NCI-H1436 treated with DMSO at 0.1 percent for 48 hours (cell line): ENCODE measurements at places on chromosomes 1 and 21.

DNA sequence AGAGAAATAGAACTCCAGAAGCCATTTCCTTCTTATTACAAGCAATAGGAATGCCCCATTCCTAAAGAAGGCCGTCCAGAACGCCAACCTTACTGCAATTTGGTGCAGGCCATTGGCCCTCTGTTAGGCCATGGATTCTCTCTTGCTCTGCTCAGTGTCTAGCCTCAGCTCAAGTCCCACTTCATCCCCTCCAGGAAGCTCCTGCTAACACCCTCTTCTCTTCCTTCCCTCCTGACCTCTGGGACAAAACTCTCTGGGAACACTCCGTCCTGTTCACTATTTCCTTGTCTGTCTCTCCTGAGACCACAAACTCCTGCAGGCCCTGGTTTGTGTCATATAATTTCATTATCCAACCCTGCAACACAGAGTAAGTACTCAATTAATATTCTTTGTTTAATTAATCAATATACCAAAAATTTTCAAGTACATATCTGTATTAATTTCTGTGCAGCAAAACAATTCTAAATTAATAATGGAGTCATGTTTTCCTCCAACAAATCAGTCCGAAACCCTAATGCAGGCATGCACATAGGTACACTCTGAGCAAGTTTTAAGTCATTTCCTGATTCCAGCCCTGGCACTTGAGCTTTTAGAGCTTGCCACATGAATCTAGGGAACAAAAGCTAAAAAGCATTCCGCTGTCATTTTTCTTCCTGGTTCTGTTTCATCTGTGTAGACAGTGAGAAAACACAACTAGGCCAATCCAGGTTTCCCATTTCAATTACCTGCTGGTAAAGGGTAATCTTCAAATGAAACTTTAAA is 245.3 kb downstream of the SETD4 start:
- no peak for DNase-seq

DNA sequence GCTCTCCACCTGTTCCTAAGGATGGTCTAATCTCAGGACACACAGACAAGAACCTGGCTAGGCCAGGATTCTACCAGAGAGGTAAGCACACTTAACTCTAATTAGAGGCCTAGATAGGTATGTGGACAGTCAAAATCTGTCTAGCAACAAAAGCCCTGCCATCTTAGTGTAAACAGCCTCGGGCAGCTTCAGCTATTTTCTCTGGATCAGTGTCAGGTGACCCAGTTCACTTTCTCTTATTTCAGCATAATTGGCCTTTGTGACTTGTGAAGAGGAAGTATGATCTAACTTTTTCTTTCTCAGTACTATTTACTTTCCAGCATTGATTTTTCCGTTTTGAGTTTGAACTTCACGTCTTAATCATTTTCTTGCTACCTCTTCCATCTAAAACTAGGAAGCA is 217.7 kb downstream of the CRB1 start:
- no peak for DNase-seq

DNA sequence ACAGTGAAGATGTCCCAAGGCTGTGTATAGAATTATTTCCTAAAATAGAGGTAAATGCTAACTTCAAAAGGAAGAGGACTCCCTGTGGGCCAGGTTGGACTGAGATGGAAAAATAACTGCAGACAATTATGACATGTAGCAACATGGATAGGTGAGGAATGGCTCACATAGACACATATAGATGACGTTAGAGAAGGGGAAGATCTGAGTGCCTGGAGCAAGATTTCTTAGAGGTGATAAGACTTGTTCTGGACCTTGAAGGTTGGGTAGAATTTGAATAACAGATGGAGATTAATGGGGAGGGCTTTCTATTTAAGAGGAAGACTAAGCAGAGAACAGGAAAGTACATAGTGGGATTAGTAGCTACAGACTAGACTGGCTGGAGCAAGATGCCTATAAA is 76.9 kb downstream of the C1orf21 start:
- no peak for DNase-seq

GRCh38 chr21:46159390-46159789 is 4.0 kb upstream of the FTCD start:
- no peak for DNase-seq

- DNase-seq: no peak
Measured at GRCh38 chr21:41479686-41480085, 28.3 kb downstream of the TMPRSS2 start.

GRCh38 chr1:12028957-12029511 is 9.7 kb downstream of the MIIP start:
- no peak for DNase-seq

DNA sequence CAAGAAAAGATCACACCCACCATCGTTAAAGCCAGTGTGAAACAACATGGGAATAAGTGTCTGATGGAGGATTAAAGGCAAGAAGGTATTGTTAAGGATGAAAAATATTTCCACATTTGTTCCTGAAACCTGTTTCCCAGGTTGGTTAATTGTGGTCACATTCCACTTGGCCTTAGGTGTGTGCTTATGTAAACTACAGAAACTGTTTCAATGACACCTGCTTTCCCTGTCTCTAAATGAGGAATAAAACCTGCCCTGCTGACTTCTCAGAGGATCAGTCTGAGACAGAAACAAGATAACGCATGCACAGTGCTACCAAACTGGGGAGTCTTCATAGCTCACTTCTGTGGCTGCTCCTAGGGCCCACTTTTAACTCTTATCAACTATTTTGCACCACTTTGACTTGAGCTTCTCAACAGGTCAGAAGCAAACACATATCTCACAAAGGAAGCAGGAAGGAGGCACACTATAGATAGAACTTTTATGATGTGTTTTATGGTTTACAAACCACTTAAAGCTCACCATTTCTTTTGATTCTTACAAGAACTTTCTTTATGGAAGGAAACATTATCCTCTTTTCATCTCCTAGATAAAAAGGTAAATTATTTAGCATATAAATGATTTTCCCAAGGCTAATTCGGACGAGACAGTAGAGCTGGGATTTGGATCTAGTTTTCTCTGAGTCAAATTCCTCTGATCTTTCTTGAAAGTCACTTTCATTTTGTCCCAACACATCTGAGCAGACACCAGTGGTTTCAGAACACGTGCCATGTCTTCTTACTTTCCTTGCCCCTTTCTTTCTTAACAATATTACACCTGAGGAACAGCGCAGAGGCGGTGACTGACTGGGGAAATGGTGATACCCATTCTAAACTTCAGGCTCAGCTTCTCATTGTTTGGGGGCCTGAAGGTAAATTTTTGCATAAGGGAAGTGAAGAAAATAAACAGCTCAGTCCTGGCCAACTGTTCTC is 33.4 kb downstream of the CYP2J2 start:
- DNase-seq: no peak

DNA sequence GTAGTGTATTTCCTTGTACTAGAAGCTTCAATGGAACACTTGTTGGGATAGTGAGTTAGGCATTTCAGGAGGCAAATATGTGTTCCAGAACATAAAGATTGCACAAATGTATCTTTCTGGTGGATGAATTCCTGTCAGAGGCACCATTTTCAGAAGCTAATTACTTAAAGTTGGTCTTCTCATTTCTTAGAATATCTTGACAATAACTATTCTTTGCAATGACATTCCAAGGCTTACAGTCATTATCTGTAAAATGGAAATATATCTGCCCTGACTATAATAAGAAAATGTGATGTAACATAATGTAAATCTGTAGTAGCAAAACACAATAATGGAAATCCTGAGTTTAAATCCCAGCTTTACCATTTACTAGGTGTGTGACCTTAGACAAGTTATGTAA is 2.7 kb downstream of the VCAM1 start:
- DNase-seq: no peak

DNA sequence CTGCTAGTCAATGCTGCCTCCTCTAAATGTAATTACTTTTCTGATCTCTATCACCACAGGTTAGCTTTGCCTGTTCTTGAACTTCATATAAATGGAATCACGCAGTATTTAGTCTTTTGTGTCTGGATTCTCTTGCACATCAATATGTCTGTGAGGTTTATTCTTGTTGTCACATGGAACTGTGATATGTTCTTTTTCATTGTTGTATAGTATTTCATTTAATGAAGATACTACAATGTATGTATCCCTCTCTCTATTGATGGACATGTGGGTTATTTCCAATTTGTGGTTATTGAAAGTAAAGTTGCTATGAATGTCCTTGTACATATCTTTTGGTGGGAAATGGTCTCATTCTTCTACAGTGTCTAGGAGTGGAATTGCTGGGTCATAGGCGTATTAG is 16.7 kb upstream of the PADI1 start:
- DNase-seq: no peak

GRCh38 chr1:74431531-74431930 is 80.9 kb downstream of the LRRC53 start:
- DNase-seq: no peak

- DNase-seq: no peak
Measured at GRCh38 chr1:155070721-155071569, 7.4 kb downstream of the EFNA4 start.

- DNase-seq: no peak
Measured at GRCh38 chr1:207838156-207839082, 72.5 kb downstream of the CD34 start.

DNA sequence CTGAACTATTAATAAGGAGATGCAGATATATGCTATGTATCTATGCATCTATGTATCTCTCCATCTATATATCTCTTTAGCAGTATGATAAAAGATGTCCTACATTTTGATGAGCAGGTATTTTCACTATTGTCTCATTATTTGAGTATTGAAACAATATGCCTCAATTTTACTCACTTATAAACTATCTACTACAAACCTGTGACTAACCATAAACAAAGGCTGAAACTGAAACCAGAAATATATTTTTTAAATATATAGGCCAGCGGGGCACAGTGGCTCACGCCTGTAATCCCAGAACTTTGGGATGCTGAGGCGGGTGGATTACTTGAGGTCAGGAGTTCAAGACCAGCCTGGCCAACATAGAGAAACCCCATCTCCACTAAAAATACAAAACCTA is 22.0 kb downstream of the EIF4G3 start:
- DNase-seq: no peak

DNA sequence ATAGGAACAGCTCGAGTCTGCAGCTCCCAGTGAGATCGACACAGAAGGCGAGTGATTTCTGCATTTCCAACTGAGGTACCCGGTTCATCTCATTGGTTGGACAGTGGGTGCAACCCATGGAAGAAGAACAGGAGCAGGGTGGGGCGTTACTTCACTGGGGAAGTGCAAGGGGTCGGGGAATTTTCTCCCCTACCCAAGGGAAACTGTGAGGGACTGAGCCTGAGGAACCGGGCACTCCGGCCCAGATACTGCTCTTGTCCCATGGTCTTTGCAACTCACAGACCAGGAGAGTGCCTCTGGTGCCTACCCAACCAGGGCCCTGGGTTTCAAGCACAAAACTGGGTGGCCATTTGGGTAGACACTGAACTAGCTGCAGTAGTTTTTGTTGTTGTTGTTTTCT is 307.1 kb downstream of the AMY1C start:
- DNase-seq: no peak

DNA sequence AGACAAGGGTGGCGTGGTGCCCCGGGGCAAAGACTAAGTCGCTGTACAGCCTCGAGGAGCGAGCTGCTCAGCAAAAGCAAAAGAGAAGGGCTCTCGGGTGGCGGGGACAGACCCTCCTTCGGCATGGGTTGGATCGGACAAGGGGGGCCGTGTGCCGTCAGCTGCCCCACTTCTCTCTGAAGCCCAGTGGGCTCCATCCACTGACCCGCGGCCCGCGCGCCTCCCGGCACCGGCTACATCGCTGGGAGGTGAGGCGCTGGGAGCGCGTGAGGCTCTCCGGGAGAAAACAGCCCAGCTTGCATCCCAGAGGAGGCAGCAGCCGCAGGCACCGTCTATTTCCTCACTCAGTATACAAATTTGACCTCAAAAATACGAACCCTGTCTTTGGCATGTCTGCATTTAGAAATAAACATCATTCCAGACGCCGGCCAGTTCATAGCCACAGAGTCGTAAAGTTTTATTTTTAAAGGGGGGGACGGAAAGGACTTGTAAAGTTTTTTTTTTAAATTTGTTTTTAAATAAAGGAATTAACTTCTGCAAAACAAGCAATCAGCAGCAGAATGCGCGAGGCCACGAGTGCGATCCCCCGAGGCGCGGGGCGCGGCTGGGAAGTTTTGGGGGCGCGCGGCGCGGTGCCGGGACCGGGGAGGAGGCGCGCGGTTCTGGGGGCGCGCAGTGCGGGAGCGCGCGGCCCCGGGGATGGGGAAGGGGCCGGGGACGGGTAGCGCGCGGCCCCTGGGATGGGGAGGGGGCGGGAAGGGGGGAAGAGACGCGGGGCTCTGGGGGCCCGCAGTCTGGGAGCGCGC is 689 bp upstream of the GPR137B start:
- no peak for DNase-seq

GRCh38 chr21:37475186-37475868 is 108.8 kb downstream of the DYRK1A start:
- no peak for DNase-seq

- DNase-seq: no peak
Measured at GRCh38 chr1:32701421-32701911, 1.1 kb downstream of the SYNC start.

- DNase-seq: no peak
Measured at GRCh38 chr21:44991538-44992483, 52.0 kb downstream of the SLX9 start.

GRCh38 chr1:21594501-21594900 is 74.7 kb downstream of the RAP1GAP start:
- no peak for DNase-seq

DNA sequence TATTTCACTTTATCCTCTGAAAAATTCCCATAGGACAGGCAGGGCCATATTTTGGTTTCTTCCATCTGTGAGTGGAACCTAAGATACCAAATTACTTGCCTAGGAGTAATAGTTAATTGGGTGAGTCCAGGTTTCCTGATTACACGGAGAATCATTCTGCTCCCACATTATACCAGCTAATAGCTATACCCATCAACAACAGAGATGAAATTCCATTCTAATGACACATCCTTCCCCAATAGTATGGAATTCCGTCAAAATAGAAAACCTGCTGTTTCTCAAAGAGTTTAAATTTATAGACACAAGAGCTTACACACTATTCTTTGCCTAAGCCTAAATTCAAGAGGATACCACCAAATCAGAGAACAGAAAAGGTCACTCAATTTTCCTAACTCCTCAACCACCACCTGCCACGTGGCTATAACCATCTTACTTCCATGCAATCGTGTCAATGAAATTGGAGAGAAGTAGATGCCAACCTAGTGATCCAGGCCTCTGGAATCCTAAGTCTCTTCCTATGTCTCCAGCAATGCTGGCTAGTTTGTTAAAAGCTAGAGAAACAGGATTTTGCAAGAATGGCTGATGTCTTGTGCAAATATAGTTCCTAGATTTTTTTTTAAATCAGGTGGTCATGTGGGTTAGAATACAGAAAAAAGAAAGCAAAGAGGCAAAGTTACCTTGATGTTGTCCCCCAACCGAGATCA is 6.2 kb downstream of the PPT1 start:
- DNase-seq: no peak

- DNase-seq: no peak
Measured at GRCh38 chr1:84570436-84571149, 3.6 kb downstream of the CTBS start.
